ENCODE measurements at places on chromosomes 1 and 21.

DNA sequence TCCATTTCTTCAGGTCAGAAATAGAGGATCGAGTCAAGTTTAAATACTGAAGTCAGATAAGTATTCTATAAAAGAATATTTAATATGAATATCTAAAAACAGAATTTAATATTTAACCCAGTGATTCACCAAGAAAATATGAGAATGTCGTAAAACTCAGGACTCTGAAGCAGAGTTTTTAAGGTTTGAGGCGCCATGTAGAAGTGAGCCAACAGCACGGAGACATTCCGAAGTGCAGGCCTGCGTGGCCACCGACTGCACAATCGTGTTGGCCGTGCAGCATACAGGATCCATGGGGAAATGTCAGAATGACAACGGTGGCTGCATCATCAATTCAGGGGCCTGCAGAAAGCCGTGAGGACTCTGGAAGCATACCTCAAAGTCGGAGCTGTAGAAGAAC, 23.4 kb downstream of the MRAP start:
- no peak for DNase-seq

DNA sequence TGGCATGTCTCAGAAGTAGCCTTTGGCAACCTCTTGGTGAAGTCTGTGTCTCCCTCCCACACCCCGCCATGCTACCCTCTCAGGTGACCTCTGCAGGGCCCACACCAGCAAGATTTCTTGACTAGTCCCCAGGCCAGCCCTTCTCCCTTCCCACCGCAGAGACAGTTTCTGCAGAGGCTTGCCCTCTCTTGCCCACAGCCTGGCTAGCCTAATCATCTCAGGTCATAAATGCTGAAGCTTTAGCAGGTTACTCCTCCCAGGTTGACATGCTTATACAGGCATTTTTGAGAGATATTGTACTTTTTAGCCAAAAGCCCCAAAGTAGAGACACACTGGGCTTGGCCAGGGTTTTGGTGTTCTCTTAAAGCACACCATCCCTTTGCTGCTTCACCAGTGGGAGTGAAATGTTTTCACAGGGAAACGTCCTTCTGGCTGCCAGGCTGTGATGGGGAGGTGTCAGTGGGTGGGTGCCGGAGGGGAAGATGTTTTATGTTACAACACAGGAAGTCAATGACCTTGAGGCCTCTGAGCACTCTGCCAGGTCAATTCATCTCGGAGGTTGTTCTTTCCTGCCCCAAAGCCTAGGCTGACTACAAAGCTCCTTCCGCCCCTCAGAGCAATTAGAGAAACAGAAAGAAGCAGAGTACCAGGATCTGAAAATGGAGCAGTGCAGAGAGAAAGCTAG, 58.5 kb downstream of the STYXL2 start:
- DNase-seq = no peak

GRCh38 chr1:32454726-32455125, 10.1 kb upstream of the ZBTB8B start:
- DNase-seq = no peak

DNA sequence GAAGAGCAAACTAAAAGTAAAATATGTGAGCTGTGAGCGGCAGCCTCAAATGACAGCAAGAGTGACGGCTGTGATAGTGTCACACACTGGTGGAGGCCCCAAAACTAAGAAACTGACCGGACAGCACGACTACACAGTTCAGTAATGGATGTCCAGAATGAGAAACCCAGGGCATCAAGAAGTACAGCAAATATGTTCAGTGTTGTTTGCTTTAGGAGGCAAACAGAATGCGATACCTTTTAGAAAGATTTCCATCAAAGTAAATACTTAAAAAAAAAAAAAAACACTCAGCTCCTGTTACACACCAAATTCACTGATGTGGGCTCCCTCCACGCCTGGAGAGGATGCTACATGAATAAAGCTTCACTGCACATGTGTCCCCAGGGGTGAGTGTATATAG, 1.1 kb upstream of the PKP1 start:
- no peak for DNase-seq

- DNase-seq = no peak
Observed at GRCh38 chr1:148435406-148435805, 47.7 kb downstream of the PPIAL4G start.

GRCh38 chr1:94327001-94327690, 89.8 kb upstream of the ARHGAP29 start:
- DNase-seq = no peak

GRCh38 chr1:214107322-214108096, 119.7 kb downstream of the PROX1 start:
- DNase-seq = no peak

- no peak for DNase-seq
Observed at GRCh38 chr21:14554948-14555347, 8.8 kb upstream of the SAMSN1 start.

DNA sequence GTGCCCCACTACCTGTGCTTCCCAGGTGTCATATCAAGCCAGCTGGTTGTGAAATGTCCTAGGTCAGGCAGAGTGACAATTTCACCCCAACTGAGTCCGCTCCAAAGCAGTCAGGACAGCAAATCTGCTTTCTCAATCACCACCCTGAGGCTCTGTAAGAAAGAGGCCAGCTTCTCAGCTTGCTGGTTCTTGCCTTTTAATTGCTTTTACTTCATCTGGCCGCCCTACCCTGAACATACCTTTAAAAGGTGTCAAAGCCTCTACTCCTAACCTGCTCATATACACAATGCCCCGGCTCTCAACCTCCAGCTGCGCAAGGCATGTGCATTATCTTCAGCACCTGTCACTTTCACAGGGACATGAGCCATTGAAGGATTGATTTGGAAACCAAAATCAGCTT, 581.6 kb downstream of the NPHP4 start:
- DNase-seq = no peak

DNA sequence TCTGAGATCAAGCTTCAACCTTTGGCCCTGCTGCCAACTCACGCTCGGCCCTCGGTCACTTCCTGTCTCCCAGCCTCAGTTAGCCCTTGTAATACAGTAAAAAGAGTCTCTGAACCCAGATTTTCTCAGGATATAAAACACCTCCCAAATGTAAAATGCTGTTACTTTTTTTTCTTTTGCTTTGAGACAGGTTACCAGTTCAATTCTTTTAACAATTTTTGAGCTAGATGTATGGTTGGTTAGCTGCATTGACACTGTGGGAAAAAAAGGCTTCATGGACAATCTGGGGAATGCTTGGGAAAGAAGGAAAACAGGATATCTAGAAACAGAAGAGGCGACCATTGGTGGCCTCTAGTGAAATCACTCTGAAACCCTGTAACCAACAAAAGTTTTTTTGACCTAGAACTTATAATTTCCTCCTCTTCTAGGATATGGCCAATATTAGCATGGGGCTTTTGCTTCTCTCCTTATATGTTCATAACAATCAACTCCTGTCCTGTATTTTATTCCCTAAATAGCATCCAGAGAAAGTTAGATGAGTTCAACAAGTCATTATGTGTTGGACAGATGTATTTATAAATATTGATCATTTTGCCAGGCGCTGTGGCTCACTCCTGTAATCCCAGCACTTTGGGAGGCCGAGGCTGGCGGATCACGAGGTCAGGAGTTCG, 1.3 kb downstream of the CMPK1 start:
- no peak for DNase-seq

DNA sequence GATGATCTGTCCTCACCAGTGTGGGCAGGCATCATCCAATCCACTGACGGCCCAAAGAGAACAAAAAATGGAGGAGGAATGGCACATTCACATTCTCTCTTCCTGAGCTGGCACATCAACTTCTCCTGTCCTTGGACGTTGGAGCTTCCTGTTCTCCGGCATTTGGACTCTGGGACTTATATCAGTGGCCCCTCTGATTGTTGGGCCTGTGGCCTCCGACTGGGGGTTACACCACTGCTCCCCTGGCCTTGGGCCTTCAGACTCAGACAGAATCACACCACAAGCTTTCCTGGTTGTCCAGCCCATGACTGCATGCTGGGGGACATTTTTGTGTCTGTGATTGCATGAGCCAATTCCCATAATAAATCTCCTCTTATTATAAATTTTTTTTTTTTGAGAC, 20.1 kb downstream of the IFNLR1 start:
- no peak for DNase-seq

DNA sequence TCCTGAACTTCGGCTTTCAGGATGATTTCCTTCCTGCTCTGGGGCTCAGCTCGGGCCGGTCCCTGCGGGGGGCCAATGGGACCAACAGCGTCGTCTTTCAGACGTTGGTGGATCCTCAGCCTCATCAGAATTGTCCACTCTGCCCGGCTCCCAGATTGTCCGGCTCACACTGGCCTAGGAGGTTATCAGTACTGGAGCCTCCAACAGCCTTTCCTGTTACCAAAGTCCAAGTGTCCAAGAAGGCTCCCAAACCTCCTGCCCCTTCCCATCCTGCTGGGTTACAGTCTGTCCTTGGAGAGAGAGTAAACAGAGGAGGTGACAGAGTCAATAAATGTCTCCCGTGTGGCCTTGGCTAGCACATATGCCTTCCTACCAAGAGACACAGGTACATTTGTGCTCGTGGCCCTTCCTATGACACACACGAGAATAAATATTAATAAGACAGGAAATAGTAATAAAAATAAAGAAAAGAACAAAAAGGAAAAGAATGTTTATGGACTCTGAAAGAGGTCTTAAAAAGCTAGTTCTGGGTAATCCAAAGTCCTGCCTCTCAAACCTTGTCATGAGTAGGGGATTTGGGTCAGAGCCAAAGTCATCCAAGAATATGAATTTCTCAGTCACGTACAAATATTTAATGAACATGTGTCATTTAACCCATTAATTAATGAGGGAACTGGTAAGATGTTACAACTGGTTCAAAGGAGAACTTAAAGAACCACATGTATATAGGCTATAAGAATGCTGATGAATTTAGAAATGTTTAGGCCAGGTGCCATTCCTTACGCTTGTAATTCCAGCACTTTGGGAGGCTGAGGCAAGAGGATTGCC, 80.8 kb upstream of the SLC2A1 start:
- DNase-seq = no peak

GRCh38 chr21:36698981-36699545, at the start of gene SIM2:
Gene SIM2, plus strand, starts transcription at chr21:36699115. Its CDS starts 632 bp downstream, at chr21:36699747.
- DNase-seq = no peak

DNA sequence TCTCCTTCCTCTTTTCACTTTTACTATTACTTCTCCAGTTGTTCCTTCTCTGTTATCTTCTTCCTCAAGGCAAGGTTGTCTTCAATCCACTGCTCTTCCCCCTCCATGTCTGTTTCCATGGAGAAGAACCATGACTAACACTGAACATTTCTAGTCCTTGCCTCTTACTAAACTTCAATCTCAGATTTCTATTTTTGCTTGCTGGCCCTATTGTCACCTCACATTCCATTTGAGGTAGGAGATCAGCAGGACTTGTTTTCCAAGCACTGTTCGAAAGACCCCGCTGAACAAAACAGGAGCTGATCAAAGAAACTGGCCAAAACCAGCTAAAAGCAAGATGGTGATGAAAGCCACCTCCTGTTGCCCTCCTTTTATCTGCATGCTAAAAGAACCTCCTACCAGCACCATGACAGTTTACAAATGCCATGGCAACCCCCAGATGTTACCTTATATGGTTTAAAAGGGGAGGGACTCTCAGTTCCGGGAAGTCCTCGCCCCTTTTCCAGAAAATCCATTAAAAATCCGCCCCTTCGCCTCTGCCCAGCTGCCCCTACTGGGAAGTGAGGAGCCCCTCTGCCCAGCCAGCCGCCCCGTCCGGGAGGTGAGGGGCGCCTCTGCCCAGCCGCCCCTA, 22.6 kb downstream of the GON4L start:
- DNase-seq = no peak

DNA sequence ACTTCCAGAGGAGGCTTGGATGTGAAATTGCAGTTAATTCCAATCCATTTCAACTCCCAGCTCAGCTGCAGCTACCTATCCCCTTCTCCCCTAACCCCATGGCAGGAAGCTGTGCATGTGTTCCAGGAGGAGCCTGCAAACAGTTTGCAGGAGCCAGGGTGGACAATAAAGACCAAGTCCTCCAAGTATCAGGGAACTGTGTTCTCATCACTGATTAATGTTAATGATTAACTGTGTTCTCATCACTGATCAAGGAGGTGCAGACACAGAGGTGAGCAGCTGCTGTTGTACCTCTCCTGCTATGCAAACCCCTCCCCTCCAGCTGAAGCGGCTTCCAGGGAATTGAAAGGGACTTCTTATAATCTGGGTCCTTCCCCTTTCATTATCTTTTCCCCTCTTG, 19.2 kb downstream of the CLDN19 start:
- no peak for DNase-seq

- DNase-seq = no peak
Observed at GRCh38 chr1:167776151-167776550, 54.4 kb downstream of the MPZL1 start.

- no peak for DNase-seq
Observed at GRCh38 chr1:78408192-78408591, 82.6 kb upstream of the PTGFR start.

DNA sequence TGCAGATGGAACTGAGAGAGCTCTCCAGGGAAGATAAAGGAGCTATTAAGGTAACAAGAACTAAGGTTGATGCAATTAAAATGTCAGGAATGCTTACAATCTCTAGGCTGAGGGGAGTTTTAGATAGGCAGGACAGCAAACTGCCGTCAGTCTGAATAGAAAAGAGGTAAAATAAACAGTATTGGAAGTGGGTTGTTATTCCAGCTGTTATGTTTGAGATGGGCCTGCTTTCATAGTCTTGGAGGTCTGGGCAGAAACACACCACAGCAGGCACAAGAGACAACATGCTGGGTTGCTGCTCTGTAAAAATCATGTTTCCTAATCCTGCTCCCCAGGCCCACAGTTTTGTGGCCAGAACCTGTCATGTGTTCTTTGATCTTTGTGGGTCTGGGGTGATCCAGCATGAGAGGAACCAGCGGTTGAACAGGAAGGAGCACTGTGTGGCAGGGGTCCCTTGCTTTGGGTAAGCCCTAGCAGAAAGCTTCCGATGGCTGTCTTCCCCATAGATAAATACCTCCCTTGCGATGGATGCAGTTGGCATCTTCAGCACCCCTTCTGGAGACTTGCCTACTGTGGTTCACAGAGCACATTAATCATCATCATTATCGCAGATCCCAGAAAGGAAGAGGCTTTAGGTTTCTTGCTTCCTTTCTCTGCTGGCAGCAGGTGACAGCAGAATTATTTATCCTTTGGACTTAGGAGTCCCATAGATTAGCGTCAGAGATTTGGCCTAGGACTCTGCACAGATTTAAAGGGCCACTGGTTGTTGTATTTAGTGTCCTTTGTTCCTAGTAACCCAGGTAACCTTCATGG, 97.1 kb downstream of the AK5 start:
- no peak for DNase-seq

DNA sequence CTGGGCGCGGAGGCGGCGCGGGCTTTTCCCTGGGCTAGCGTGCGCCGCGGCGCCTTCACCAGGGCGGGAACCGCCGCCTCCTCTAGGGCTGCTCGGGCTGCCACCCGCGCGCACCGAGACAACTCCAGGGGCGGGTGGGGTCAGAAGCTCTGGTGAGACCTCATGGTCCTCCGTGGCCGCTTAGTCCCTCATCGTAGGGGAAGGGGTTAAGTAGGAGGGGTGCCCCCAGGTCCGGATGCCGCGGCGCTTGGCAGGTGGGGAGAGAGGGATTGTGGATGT, 559 bp downstream of the SERTAD4 start:
- no peak for DNase-seq

- DNase-seq = no peak
Observed at GRCh38 chr1:56468518-56468917, 110.8 kb downstream of the PLPP3 start.

DNA sequence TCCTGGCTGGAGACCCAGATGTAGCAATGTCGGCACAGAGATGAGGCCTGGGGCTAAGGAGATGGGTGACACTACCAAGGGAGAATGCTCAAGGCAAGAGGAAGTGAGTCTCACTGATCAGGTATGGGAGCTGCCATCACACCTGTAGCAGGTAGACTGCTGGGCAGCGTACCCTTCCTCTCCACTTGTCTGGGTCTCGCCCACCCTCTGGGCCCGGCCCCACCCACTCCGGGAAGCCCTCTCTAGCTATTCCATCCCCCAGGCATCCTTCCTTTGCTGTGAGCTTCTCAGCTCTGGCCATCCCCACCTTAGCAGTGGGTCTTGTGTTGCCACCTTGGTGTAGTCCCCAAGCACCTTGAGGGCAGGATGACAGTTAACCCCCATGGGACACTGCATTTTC, 87.7 kb upstream of the EDN2 start:
- DNase-seq = no peak
